Vagina (tissue), 2 donors: ENCODE measurements at places on chromosomes 11 and 22.

DNA sequence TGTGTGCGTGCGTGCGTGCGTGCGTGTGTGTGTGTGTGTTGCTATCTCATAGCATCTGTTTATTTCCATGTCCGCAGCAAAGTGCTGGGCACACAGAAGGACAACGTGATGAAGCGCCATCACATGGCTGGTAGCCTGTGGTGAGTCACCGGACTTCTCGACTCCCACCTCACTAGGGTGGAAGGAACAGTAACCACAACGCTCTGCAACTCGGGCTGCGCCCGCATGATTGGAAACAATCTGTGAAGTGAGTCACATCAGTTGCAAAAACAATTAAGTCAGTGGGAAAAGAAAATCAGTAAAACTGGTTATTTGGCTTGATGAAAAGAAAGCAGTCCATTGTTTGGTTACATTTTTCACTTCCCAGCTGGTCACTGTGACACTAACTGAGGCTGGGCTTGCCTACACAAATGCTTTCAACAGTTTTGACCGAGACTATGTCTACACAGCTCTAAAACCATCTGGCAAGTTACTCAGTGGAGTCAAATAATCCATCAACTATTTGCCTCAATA, 437.3 kb upstream of the CADM1 start:
- no peak overlapping the region for H3K27ac ChIP-seq
- no peaks in the 10 kb centered on the region for H3K27me3 ChIP-seq
- H3K4me1 ChIP-seq, result no peaks in the 10 kb centered on the region
- DNase-seq, result no peak
- H3K36me3 ChIP-seq, result no peaks in the 10 kb centered on the region

GRCh38 chr11:90737444-90738050, 514.7 kb upstream of the CHORDC1 start:
- no peaks in the 10 kb centered on the region for H3K27me3 ChIP-seq
- no peaks in the 10 kb centered on the region for H3K36me3 ChIP-seq

GRCh38 chr11:76891793-76892192, 31.1 kb downstream of the ACER3 start:
- H3K27me3 ChIP-seq, result no peaks in the 10 kb centered on the region
- no peak overlapping the region for H3K4me3 ChIP-seq
- H3K27ac ChIP-seq, result no peak overlapping the region
- no peak for DNase-seq
- H3K4me1 ChIP-seq, result no peaks in the 10 kb centered on the region
- H3K36me3 ChIP-seq, result no peaks in the 10 kb centered on the region

DNA sequence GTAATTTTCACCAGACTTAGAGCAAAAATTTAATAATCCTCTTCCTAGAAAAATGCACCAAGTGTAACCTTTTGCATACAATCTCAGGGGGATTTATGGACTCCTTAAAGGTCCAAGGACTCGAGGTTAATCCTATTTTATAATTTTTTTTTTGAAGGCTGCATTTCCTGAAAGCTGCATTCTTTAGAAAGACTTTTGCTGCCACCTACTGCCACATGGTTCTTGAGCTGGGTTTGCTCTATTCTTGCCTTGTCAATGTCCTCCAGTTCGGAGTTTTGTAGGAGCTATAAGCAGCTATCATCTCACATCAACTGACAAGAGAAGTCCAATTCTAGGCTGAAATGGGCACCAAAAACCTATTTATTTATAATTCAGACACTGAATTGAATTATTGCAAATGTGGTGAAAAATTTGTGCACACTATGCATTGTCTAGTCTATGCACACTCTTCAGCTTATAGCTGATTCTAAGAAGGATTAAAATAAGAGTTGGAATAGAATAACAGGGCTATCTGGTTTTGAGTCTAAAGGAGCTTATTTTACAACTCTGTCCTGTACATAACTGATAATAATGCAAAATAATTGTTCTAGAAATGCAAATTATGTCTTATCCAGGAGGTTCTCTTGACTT, 31.3 kb downstream of the TRAF6 start:
- H3K27me3 ChIP-seq, result no peaks in the 10 kb centered on the region
- H3K4me1 ChIP-seq, result no peaks in the 10 kb centered on the region
- H3K4me3 ChIP-seq, result no peak overlapping the region
- H3K27ac ChIP-seq, result no peak overlapping the region
- DNase-seq, result no peak
